ENCODE measurements at places on chromosomes 2 and 18.
A peak's percentile ranks its signal among the peaks of the same experiment; 100 is the strongest.

GRCh38 chr2:86025976-86026743 lies 79.5 kb downstream of the POLR1A start:
- no peak for ATAC-seq

DNA sequence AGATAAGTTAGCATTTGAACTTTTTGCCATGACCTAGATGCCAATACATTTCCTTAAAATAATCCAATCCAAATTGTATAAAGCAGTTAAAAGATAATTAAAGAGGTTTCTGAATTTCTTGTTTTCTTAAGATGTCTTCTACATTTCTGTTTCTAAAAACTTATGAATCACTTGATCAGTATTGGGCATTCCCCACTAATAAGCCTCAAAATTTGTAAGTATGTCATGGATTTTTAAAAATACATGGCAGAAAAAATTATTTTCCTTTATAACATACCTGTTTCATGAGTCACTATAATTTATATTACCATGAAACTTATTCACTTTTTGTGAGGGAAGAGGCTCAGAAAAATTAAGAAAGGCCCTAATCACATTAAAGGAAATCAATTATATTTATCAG lies 90.3 kb upstream of the TFPI start:
- no peak for ATAC-seq

- ATAC-seq, result peak; percentile 75
These were observed 497.3 kb downstream of the CCDC85A start for GRCh38 chr2:56680971-56681631.

DNA sequence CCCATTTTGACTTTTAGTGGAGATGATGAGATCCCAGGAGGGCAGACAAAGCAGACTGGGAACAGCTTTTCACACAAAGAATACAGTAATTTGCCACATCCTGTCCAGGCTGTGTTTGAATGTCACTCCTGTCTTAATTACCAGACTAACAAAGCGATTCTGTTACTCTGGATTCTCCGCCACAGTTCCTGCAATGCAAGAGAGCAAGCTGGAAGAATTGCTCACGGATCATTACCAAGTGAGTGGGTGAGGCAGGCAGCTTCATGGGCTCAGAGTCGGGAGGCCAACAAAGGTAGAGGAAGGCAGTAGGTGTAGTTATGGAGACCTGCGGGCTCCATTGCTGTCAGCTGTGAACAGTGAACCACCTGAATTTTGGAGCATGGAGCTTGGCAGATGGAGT lies 250.5 kb upstream of the ATP5MC3 start:
- ATAC-seq, result no peak

DNA sequence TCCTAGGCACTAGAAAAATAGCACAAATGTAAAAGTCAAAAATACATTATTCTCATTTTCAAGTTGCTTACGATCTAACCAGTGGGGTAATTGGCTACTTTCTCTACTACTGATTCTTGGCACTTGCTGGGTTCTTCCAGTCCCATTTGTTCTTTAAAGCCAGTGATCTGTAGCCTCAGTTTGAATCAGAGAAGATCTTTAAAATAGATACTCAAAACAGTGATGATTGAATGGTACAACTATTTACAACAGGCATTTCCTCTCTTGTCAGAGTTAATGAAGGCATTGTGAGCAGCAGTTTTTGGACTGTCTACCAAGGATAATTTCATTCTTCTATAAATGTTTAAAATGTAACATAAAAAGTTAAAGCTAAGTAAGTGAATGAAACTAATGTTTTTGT lies 128.3 kb upstream of the FSIP2 start:
- ATAC-seq, result no peak

- no peak for ATAC-seq
These were observed 419.3 kb upstream of the TNP1 start for GRCh38 chr2:217279140-217279539.

GRCh38 chr2:1995987-1996386 lies 251.7 kb upstream of the PXDN start:
- no peak for ATAC-seq

- no peak for ATAC-seq
These were observed 38.1 kb upstream of the DAPL1 start for GRCh38 chr2:158756976-158757375.

DNA sequence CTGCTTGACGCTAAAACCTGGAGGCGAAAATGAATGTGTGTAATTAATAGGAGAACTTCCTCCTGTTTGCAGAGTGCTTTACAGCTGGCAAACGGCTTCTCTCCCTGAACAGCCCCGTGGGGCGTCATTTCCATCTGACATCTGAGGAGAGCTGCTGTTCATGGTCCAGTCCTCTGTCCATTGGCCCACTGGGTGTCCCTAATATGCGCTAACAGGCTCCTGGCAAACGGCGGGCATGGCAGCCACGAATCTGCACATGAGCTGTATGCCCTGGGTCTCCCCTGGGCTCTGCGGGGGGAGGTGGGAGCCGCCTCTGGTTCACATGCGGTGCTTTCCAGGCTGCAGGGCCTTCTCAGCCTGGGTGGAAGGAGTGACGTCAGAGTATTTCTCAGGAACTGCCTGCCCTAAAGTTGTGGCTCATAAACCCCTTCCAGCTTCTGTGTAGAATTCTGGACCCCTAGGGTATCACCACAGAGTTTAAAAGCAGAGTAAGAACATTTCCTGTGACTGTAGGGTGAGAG lies 73.2 kb downstream of the LRRFIP1 start:
- ATAC-seq, result peak; percentile 3

GRCh38 chr2:77629539-77629938 lies 107.4 kb upstream of the LRRTM4 start:
- no peak for ATAC-seq

GRCh38 chr18:69626171-69626570 lies 225.5 kb downstream of the DOK6 start:
- peak; percentile 67 for ATAC-seq

DNA sequence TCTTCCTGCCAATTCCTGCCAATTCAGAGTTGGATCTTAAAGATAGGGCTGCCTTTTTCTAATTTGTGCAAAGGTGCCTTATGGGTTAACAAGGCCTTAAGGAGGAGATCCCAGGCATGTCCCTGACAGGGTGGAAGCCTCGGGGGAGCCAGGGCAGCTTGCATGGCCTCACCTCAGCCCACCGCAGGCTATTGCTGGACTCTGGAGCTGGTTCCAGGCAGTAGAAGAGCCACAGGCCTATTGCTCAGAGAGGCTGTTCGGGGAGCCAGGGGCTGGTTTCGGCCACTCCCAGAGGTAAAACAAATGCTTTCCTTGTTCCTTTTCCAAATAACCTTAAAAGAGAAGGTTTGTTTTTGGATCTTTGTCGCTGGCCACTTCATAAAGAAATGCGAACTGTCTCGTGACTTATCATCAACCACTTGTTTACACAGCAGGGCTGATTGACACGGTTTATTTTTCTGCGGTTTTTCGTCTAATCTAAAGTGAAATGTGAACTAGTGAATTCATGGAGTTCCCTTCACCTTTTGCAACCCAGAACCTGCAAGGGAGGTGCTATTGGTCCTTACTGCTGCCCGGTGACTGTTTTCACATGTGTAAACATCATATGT lies 108.6 kb downstream of the APOB start:
- ATAC-seq, result no peak

DNA sequence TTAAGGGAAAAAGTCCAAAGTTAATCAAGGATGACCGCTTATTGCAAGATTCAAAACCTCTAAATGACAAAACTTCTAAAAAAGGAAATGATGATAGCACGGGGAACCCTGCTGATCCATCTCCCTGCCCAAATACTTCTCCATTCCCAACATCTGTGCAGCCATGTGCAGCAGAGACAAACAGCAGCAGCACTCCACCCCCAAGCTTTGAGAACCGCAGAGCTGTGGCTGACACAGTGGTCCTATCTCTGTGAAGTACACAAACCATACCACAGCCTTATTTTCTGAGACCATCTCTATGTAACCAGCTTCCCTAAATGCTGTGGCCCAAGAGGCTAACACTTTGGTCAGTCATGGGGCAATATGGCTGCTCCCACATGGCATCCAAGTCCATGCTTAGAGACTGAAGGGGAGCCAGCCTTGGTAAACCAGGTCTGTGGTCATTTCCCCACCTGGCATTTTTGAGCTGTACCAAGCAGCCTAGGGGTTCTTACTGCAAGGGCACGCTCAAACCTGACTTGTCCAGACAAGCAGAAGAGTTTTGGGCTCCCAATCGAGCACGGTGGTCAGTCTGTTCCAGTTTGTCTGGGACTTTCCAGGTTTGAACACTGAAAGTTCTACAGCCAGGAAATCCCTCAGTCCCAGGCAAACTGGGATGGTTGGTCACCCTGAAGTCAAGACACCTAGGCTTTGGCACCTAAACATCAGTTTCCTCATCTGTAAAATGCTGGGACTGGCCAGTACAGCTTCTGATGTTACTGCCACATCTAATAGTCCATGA lies 17.1 kb upstream of the NFE2L2 start:
- ATAC-seq, result no peak

- ATAC-seq, result peak; percentile 84
These were observed at the start of gene CTIF for GRCh38 chr18:48538531-48539405. CTIF (plus strand) TSS chr18:48539031; CDS start chr18:48619566, 80,535 bp downstream.

GRCh38 chr2:186841940-186842339 lies 7.0 kb downstream of the ZSWIM2 start:
- peak; percentile 85 for ATAC-seq

- ATAC-seq, result no peak
These were observed 101.7 kb upstream of the RBBP8 start for GRCh38 chr18:22831441-22831904.

DNA sequence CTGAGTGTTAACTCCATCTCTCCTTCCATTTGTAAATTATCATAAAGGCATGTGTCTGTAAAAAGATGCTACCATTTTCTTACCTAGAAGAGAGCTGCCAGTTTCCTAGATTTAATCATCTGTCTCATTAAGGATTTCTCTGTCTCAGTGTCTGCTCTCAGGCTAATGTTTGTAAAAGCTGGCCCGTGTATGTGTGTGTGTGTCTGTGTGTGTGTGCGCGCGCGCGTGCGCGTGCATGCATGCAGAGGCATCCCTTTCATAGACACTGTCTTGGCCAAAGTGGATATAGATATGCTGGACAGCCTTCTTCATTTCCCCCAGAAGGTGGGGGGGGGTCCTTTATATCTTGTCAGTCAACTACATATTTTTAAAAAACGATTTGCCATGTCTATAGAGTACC lies 18.9 kb downstream of the MGAT5 start:
- ATAC-seq, result no peak

DNA sequence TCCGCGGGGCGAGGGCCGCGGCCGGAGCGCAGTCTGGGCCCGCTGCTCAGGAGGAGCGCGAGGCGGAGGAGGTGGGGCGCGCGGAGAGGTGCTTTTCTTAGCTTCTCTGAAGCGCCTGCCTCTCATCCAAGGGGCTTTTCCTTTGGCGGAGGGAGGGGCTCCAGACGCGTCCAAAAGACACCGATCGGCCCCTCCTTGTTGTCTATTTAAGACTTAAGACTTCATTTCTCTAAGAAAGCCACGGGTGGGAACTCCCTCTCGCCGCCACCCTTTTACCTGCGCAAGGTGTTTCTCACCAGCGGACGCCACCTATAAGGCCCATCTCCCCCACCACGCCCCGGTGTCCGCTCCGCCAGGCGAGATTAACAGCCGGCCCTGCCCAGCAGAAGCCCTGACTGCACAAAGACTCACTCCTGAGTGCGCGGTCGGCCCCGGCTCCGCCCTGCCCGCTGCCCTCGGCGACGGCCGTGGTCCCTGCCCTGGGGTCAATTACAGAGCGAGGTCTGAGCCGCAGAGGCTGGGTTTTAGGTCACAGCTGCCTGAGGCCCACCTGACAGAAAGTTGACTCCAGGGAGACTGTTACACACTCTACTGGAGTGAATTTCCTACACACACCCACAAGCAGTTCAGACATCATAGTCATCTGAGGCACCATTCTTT lies at the start of gene DSC2:
DSC2 (minus strand) TSS at position 397 of the 660 bp plus-strand sequence. CDS start 450 bp downstream, outside the sequence.
- ATAC-seq, result no peak

- ATAC-seq, result no peak
These were observed 134.4 kb downstream of the COL4A4 start for GRCh38 chr2:227029426-227030105.

- ATAC-seq, result peak; percentile 94
These were observed 334.7 kb upstream of the SLC39A10 start for GRCh38 chr2:195322324-195322723.

DNA sequence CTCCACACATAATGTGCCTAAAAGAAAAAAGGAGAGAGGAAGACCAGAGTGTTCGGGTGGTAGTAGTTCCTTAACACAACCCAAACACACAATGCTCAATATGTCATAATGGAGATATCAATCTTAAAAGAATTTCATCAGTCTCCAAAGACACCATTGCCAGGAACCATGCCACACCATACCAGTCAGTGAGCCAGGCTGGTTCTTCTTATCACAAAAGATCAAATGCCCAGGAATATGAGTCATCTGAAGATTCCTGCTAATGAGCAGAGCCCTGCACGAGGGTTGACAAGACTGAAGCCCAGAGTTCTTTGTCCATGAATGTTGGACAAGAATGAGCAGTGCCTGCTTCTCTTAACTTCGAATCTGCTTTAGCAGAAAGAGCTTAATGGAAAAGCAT lies 262.3 kb downstream of the ZNF516 start:
- ATAC-seq, result no peak

GRCh38 chr2:218881744-218882460 lies 1.2 kb downstream of the WNT10A start:
- ATAC-seq, result no peak

- ATAC-seq, result peak; percentile 88
These were observed 635 bp downstream of the ERICH2 start for GRCh38 chr2:170770606-170771420.

DNA sequence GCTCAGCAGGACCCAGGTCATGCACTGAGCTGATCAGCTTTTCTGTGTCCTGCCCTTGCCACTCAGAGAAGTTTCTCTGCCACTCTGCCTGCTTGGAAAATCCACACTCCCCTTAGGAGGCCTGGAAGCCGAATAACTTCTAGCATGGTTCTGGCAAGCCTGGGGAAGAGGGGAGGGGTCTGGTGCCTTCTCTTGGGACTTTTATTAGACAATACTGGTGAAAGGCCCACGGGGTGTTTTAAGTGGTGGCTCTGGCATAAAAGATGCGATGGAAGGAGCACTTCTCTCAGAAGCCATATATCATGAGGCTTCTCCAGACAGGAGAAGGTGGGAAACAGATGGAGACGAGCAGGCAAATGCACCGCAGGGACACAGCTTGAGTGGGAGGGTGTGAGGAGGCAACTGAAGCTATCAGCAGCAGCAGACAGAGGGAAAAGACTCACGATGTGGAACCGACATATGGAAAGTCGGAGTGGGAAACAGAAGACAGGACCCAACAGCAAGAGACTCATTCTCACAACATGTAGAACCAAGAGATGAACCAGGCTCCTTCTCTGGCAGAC lies 141.8 kb upstream of the CTNNA2 start:
- no peak for ATAC-seq

DNA sequence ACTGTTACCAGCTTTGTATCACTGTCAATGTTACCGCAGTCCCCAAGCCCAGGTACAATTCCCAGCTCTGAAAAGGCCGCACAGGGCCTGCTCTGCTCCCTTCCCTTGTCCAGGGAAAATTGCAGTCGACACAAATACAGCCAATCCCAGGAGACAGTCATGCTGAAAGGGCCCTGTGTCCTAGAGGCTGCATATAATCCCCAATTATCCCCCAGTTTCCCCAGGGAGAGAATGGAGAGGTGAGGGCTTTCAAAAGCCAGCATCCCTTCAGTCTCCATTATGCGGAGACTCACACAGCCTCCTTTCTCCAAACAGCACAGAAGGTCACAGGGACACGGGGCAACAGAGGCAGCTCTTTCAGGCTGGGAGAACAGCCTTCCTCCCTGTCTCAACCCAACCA lies 17.1 kb upstream of the CTIF start:
- ATAC-seq, result no peak
